Stimulated activated CD8-positive, alpha-beta memory T cell treated with anti-CD3 and anti-CD28 coated beads, Interleukin-7, amount 100 ng/mL, for 4 hours (primary cell): ENCODE measurements at places on chromosomes 3 and 15.
A peak's percentile ranks its signal among the peaks of the same experiment; 100 is the strongest.

- DNase-seq, result no peak
These were observed 478.3 kb upstream of the PPP2R3A start for GRCh38 chr3:135487261-135487660.

- no peak for DNase-seq
These were observed 633.1 kb upstream of the TBL1XR1 start for GRCh38 chr3:177830411-177830849.

- no peak for DNase-seq
These were observed 80.2 kb downstream of the LPP start for GRCh38 chr3:188234132-188234531.

DNA sequence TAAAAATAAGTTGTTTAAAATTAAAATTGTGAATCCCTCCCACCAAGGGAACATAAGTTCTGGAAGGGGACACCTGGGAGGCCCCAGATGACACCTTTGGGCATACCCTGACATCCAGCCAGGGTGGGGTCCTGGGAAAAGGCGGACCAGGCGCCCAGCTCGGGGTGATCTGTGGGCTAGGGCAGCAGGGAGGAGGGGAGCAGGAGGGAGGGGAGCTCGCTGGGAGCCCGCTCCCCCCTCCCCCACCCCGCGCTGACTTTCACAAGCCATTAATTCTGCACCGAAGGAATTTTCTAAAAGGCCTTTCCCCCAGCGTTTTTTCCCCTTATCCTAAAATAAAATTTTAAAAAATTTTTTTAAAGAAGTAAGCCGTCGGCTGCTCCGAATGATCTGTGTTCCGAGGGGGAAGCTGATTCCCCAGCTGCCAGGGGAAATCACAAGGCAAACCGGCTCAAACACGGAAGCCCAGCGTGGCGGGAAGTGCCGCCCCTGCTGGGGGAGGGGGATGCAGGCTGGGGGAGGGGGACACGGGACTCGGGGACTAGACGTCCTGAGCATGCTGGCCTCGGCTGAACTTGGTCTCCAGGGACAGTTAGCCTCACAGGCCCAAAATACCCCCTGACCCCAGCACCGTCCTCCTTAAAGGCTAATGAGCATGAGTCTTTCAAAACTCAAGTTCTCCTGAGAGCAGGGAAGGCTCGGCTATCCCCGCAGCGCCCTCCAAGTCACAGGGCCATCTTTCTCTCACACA, 13.9 kb downstream of the PLXND1 start:
- DNase-seq, result no peak

DNA sequence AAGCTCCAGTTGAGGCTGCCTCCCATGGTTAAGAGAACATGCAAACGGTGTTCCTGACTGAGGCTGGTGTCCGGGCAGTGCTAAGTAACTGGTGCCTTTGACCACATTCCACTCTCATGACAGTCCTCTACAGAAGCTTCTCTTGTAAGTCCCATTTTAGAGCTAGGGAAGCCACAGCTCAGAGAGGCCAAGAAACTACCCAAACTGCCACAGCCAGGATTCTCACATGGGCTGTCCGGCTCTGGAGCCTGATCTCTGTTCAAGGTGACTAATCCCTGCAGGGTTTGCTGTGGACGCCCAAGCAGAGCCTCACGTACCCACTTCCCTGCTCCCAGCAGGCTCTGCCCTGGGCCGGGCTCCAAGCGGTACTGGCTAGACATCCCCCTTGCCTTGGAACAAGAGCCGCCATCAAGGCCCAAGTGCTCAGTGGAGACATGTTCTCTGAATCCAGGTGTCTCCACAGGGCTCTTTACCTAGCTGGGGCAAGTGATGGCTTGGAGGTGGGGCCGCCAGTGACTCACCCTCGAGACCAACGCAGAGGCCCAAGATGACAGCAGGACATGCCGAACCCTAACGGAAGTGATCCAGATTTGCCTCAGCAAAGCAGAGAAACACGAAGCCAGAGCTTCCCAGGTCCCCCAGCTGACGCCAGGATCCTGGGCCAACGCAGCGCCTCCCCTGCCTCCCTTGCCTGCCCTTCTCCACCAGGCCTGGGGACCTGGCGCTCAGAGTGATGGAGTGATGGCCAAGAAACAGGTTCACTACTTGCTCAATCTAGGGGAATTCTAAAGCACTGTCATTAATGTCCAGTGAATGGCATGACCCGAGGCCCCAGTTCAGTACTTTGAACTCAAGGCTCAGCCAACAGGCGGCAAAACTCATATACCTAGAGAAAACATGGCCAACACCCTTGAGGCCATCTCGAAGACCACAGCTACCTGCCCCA, 24.4 kb downstream of the KLHL25 start:
- DNase-seq, result no peak

DNA sequence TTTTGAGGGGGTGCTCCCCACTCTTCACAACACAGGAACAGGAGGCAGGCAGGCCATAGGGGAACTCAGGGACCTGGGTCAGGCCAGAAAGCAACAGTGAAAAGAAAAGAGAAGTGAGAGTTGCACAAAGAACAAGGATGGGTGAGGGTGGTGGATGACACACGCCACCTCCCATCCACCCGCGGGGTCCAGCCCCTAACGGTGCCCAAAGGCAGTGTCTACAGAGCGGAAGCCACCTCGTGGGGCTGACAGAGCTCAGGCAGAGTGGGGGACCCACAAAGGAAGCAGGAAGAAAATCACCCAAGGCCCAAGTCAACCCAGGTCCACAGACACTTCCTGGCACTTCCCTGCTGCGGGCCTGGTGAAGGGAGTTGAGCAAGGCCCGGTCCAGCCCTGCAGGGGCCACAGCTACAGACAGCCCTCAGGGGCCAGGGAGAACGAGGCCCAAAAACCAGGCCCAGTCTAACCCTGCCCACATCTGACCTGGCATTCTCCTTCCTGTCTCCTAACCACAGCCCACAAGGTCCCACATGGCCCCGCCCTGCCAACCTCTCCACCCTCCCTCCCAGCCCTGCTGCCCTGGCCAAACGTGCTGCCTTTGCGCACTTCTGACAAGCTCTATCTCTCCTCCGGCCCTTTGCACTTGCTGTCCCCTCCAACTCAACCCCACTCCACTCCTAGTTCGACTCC, 5.9 kb downstream of the NUP210 start:
- peak; percentile 47 for DNase-seq

DNA sequence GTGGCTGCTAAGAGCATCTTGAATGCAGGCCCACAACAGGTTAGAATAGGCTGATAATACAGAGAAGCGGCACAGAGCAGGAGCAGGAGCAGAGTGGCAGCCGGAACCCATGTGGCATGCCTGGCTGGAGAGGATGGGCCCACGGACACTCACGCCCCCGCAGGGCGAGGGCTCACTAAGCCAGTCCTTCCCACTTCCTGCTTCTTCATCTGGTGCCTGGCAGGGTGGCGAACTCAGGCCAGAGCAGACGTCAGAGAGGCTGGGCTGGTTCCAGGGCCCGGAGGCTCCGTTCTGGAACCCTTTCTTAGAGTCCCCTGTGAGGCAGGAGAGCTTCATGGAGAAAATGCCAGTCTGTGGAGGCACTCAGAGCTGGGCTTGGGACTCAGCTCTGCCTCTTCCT, 195.1 kb downstream of the NTRK3 start:
- no peak for DNase-seq

GRCh38 chr3:183954875-183955274, 62.8 kb downstream of the ABCC5 start:
- no peak for DNase-seq

GRCh38 chr15:62104846-62105245, 38.1 kb downstream of the C2CD4A start:
- DNase-seq, result no peak

- no peak for DNase-seq
These were observed 31.0 kb upstream of the PTPRG start for GRCh38 chr3:61530355-61530754.
